ENCODE measurements at places on chromosomes 7 and 10. TPM values are rescaled to one million over a fixed set of nuclear protein-coding genes. Genes with fewer than 3 reads are reported as not detected.

INSIG1 gene
- 52.3 TPM for total RNA-seq

SSBP1 gene
- 111 TPM for total RNA-seq

PCGF5 gene
- total RNA-seq: 42.7 TPM

ADRA2A gene
- 4.3 TPM for total RNA-seq

ANKRD2 gene
- 29.7 TPM for total RNA-seq

PSD gene
- total RNA-seq: 6.2 TPM

Data from tongue (tissue), 3 donors.